T-helper 9 cell (primary cell): ENCODE measurements at places on chromosomes 5 and 9.

- no peak for DNase-seq
These were observed 744 bp upstream of the HMGCS1 start for GRCh38 chr5:43313854-43314457.

GRCh38 chr5:133734916-133735315 lies 122.6 kb upstream of the FSTL4 start:
- DNase-seq = no peak

GRCh38 chr5:169988947-169989346 lies 8.7 kb upstream of the INSYN2B start:
- no peak for DNase-seq

- no peak for DNase-seq
These were observed 94.3 kb downstream of the WDR41 start for GRCh38 chr5:77397686-77398292.

DNA sequence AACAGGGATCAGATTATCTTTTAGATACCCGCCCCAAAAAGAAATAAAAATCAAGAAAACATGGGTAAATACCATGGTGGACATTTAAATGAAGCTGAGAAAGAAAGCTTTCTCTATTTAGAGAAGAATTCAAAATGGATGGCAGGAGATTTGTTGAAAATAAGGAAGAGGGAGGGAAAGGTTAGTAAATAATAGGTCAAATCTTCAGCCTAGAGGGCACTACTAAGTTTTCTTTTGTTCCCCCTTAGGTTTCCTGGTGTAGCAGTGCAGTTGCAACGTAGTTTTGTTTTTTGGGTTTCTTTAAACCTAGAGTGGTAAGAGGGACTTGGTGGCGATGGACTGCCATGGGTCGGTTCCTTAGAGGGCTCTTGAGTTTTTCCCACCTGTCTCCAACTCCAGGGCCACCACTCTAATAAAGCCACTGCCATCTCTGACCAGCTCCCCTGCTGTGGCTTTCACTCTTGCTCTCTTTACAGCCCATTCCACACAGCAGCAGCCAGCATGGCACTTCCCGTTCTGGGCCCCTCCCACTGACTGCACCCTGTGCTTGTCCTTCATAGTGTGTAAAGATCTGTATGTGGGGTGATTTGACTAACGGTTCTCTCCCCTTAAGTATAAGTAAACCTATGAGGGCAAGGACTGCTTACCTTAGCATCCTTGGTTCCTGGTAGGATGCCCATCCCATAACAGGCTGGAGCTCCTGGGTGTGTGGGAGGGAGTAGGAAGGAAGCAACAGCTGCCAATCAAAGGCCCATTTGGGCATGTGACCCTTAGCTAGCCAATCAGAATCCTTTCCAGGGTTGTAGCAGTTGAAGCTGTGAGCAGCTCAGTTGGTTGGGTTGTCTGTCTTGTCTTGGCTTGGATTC lies 118.3 kb downstream of the SLC1A3 start:
- DNase-seq = no peak

DNA sequence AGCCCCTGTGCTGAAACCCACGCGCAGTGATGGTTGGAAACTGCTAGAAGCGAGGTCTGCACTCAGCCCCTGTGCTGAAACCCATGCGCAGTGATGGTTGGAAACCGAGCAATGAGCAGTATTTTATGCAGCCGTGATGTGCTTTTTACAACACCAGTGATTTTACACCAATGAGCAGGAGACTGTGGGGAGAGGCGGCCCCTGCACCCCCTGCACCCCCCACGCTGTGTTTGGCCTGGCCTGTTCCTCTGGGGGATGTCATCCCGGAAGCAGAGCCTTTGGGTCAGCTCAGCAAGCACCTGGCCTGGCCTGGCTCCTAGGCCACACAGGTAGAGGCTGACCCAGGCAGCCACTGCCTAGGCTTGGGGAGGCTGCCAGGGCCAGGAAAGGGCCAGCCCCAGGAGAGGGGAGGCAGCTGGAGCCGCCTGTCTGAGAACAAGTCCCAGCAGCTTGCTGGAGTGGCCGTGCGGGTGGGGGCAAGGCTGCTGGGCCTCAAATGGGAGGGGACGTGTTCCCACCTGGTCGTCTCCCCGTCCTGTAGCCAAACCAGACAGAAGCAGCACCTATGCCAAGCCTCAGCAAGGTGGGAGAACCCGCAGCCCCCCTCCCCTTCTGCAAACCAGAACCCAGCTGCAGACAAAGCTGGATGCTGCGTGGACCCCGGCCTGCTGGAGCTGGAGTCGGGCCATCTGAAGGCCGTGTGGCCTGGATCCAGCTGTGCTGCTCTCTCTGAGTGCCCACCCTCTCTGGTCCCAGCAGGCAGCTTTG lies 46.8 kb downstream of the DBH start:
- peak; percentile 15 for DNase-seq

DNA sequence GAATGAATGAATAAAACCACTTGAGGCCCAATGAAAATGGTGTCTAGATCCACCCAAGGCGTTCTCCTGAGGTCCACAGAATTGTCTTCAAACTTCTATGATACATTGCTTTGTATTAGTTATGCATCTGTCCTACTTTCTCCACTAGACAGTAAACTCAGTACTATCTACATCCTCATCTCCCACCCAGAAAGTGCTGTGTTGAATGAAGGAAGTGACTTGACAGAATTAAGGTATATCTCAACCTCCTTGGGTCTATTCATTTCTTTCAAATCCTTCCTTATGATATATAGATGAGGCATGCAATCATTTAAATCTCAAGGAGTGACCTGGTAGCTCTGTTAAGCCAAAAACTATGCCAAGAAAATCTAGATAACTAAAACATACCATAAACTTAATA lies 15.7 kb upstream of the PDCL start:
- DNase-seq = no peak

DNA sequence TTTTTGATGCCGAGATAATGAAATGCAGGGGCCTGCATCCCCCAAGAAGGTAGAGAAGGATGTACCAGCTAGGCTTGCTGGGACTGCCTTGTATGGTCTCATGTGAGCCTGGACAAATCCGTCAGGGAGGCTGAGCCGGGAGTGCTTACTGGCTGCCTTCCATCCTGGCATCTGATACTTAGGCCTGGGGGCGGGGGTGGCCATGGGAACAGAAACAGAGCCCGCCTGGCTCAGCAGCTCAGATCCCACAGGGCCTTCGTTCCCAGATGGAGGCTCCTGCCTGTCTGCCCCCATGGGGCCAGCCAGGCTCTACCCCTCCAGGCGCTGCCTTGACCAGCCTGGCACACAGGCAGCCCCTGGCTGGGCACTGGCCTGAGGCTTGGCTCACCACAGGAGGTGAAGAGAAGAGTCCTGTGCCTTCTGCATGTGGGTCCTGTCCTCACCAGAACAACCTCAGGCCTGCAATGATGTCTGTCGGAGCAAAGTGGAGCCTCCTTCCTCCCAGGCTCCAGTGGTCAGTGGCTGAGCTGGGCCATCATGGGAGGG lies 10.5 kb upstream of the SPATA31E1 start:
- DNase-seq = no peak

- no peak for DNase-seq
These were observed 381.4 kb upstream of the CD180 start for GRCh38 chr5:67578011-67578410.
